ENCODE measurements at places on chromosomes 3 and 15.
A peak's percentile ranks its signal among the peaks of the same experiment; 100 is the strongest.

- DNase-seq, result no peak
Measured at GRCh38 chr3:16280671-16281070, 15.7 kb downstream of the OXNAD1 start.

GRCh38 chr15:29669823-29670222, 152.4 kb downstream of the TJP1 start:
- DNase-seq, result peak; percentile 50

GRCh38 chr15:101723171-101723873, 951 bp downstream of the TARS3 start:
- DNase-seq, result peak; percentile 32

- no peak for DNase-seq
Measured at GRCh38 chr3:94522488-94522887, 459.6 kb downstream of the NSUN3 start.

GRCh38 chr3:159977295-159977694, 11.3 kb upstream of the IL12A start:
- DNase-seq, result no peak

GRCh38 chr15:46489276-46489675, 854.4 kb downstream of the SQOR start:
- DNase-seq, result no peak

GRCh38 chr15:91517491-91518200, 335.9 kb upstream of the SLCO3A1 start:
- DNase-seq, result peak; percentile 32

GRCh38 chr3:25009665-25010064, 418.4 kb upstream of the RARB start:
- DNase-seq, result no peak

GRCh38 chr3:15659254-15659975, 57.9 kb downstream of the BTD start:
- DNase-seq, result peak; percentile 20

DNA sequence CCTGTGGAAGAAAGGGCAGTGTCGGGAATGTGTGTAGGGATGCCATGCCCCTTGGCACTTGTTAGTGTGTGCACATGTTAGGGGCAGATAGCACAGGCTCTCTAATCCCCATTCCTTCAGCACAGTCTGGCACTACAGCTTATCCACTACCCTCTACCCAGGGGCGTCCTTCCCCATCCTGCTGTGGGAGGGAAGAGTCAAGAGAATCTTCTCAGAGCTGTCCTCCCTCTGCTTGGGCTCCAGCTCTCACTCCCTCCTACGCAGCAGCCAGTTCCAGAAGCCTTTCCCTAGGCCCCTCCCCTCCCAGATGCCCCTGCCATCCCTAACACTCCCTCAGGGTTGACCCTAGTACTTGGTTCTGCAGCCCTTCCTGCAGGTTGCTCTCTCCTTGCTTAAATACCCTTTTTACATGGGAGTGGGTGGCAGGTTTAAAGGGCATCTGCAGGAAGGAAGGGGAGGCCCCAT, 815 bp upstream of the GRM2 start:
- DNase-seq, result no peak

DNA sequence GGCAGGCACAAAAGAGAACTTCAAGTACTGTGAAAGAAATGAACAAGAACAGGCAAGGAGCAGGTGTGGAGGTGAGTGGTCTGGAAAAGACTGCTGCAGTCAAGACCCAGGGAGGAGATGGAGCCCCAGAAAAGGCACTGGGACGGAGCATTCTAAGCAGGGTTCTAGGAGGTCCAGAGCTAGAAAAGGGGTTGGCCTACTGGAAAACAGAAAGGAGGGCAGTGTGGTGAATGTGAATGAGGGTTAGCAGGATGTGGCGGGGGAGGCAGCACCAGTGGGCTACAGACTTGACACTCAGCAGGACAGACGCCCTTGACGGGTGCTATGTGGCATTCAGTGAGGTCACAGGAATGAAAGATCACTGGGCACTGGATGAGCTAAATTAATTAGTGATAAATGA, 75.7 kb downstream of the SENP2 start:
- no peak for DNase-seq

- DNase-seq, result no peak
Measured at GRCh38 chr15:96369825-96370621, 39.5 kb downstream of the NR2F2 start.

DNA sequence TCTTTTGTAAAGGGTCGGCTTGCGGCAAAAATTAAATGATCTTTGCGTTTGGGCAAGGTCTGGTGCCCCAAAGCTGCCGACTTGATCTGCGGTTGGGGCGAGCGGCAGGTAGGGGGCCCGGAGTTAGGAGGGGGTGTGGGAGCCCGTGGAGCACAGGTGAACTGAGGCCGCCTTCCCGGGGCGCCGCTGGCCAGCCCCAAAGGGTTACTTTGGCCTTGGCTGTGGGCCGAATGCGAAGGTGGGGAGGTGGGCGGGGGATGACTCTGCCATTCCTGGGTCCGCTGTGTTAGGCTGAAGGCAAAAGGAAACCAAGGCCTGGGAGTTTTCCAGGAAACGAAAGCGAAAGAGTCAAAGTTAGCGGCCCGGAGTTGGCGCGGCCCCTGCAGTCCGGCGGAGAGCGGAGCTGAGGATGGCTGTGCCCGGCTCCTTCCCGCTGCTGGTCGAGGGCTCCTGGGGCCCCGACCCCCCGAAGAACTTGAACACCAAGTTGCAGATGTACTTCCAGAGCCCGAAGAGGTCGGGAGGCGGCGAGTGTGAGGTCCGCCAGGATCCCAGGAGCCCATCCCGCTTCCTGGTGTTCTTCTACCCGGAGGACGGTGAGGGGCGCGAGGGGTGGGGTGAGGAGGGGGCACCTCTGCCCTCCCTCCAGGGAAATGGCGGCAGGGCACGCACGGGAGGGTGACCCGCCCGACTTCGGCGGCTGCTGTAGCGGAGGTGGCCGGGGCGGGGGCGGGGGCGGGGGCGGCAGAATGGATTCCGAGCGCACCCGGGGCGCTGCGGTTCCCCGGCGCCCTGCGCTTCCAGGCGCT, at the start of gene PARP14:
Gene PARP14 (plus strand): TSS at position 365 of the 809 bp plus-strand sequence. CDS start 45 bp downstream, at position 410.
- DNase-seq, result peak; percentile 42

- DNase-seq, result no peak
Measured at GRCh38 chr15:75943246-75943645, 39.6 kb downstream of the FBXO22 start.

GRCh38 chr3:34858067-34858660, 781.2 kb upstream of the ARPP21 start:
- no peak for DNase-seq

GRCh38 chr15:68325726-68326125, 48.2 kb downstream of the FEM1B start:
- DNase-seq, result no peak

DNA sequence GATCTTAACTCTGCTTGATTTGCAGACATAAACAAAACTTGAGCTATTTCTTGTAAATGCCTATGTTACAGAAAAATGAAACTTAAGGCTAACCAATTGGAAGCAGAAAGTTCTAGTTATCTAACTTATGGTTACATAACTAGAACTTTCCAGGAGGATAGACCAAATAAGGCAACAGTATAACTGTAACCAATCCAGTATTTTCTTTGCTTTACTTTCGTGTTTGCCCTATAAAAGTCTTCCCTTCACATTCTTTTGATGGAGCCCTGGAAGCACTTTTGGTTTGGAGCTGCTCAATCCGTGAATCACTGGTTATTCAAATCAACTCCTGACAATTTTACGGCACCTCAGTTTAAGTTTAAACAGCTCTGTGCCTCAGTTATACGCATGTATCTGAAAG, 164.6 kb downstream of the SUCLG2 start:
- DNase-seq, result peak; percentile 27

DNA sequence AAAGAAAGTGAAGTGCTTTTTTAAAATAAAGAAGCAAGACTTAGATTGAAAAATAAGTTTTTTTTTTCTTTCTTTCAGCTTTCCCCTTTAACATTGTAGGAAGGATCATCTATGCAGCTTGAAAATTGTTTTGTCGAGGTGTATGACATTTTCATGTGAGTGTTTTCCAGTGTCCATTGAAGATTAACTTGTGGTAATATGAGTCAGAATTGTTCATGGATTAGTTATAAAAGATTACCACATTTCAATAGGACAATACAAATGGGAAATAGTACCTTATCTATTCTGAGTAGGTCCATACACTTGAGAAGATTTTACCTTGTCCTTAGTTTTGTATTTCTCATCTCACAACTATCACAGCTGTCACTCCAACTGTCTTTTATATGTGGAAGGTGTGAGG, 1234.7 kb downstream of the NSUN3 start:
- DNase-seq, result no peak

- DNase-seq, result no peak
Measured at GRCh38 chr3:124395584-124396338, 334.5 kb upstream of the UMPS start.

- DNase-seq, result no peak
Measured at GRCh38 chr3:155782390-155782953, 23.6 kb downstream of the C3orf33 start.

GRCh38 chr3:20322085-20322484, 136.1 kb upstream of the SGO1 start:
- no peak for DNase-seq

DNA sequence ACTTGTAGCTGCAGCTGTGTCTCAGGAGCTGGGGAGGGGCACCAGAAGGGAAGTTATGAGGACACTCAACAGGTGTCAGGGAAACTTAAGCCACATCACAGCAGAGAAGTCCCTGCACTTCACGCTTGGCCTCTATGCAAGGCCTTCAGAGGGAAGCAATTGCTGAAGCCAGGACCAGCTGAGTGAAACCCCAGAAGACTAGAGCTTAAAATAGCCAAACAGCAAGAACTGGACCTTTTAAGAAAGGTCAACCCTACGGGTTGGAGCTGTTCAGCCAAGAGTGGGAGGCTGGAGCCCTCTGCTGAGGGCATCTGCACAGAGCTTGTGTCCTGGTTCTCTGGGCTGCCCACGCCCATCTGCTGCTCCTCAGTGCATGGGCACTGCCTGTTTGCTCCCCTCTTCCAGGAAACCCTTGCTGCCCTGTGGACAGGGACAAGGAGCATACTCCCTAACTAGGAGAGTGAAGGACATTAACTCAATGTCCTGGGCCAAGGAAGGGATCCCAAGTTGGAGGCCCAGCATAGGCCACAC, 3.9 kb upstream of the GRAMD2A start:
- no peak for DNase-seq

GRCh38 chr3:94121161-94121560, 58.3 kb downstream of the NSUN3 start:
- DNase-seq, result no peak

DNA sequence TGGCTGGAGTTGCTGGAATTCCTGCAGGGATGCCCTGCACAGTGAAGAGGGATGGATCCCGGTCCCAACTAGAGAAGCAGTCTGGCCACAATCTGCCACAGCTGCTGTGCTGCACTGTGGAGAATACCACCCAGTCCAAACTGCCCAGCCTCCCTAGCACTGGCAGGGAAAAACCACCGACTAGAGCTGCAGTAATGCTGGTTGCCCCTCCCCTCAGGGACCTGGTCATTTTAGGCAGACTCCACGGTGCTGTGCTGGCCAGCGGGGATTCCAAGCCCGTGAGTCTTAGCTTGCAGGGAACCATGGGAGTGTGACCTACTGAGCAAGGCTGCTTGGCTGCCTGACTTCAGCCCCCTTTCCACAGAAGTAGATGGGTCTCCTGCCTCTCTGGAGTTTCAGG, 478.0 kb upstream of the ATP11B start:
- DNase-seq, result no peak

DNA sequence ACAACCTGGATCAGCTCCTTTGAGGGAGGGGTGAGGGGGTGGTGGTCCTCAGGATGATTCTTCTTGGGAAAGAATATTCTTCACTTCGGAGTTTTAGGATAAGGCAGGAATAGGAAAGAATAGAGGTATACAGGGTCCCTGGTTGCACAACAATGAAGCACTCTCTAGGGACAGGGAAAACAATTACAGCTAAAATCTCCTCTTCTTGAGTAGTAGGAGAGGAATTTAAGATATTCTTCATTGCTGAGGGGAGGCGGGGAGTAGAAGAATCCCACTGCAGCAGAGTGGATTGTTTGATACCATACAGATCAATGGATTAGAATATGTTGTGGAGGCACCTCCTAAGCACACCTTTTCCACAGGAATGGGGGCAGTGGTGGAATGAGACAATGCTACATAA, 20.5 kb downstream of the SLC9C1 start:
- no peak for DNase-seq

- DNase-seq, result no peak
Measured at GRCh38 chr15:42623951-42624350, 48.5 kb downstream of the STARD9 start.

GRCh38 chr15:78767331-78767951, 43.8 kb downstream of the ADAMTS7 start:
- no peak for DNase-seq

DNA sequence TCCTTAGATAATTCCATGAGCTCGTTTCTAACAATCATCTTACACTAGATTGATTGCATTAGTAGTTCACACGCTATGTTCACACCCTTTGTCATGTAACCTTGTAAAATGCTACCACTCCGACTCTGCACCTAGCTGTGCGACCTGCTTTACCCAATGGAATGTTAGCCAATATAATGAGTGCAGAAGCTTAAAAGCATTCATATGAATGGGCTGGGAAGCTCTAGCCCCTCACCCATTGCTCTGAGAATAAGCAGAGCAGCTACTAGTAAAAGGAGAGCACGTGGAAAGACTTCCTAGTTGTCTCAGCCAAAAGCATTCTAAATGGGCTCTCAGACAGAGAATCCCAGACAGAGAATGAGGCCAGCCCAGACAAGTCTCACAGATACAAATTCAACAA, 410.6 kb upstream of the UBE2E2 start:
- DNase-seq, result no peak

DNA sequence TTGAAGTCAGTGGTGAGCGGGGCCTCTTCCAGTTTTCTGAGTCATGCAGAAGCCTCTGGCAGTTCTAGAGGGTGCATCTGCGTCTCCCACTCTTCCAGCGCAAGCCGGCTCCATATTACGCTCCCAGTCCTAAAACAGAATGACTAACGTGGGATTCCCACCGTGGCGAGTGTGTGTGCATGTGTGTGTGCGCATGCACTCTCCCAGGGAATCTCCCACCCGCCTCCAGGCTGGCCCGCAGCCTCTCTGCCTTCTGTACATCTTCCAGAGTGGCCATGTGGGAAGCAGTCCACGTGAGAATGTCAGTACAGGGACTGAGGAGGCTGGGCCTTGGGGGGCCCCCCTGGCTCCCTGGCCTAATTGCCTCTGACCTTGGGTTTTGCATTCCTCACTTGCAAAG, 87.7 kb downstream of the LSM3 start:
- DNase-seq, result peak; percentile 88

DNA sequence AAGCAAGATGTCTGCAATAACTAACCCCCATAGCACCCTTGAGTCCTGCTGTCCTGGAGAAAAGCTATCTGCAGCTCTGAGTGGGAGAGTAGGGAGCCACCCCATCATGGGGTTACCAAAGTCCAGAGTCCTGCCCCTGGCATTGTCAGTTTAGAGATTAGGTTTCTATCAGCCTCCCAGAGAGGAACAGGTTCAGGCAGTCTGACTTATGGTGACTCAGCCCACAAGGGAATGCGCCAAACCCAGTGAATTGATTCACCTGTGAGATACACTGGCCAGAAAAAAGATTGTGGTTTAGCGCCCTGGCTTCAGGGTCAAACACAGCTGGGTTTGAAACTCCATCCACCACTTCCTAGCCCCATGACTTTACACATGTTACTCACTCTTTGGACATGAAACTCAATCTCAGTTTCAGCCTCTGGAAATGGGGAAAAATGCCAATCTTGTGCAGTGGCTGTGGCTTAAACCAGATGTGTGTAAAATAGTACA, 263.6 kb upstream of the HES1 start:
- peak; percentile 76 for DNase-seq
